ENCODE measurements at places on chromosomes 2 and 18.

DNA sequence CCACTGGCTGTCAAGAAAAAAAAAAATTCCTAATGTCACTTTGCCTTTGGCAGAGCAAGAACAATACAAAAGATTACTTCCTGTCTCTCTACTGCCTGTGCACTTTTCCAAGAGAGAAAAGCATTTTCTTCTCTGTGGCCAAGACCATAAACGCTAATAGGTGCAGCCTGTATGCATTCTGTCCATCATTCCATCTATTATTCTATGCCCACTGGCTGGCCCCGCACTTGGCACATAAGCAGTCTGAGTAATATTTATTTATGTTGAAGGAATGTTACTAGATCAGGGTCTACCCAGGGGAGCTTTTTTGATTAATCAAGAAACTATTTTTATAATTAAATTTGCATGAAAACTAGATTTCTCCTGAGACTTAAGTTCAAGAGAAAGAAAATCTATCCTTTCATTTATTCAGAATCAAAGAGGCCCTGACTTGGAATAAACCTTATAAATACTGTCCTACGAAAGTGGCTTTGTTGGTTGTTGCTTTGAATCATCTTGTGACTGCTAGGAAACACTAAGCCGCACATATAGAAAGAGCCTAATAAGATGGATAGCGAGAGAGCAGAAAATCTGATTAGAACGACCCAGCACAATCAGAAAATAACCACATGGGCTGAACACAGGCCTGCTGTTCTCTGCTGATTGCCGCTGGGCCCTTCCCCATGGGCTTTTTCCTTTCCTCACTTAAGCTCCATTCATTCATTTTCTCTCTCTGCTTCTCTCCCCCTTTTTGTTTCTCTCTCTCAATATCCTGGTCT, 59.4 kb downstream of the MMADHC start:
- no peak for DNase-seq

DNA sequence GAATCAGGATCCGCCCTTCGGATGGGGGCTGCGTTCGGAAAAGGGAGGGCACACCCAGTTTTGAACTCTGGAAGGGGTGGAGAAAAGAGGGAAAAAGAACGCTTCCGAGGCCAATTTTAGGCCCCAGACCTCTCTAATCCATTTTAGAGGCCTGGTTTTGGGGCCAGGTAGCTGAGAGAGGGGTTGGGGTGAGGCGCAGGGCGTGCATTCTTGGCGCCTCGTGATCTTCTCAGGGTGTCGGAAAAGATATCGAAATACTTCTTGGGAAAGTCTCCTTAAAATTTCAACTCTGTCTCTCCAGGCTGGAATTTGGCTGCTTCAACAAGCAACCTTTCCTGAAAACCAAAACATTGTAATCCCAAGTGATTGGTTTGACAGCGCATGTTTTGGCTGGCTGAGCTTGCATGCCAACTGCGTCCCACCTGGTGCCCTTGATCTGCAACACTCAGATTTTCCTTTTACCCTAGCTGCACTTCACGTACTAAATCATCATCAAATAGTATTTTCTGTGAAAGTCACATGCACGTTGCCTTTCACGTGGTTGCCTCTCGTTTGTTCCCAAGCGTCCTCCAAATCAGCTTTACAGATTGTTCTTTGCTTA, 864 bp upstream of the XPO1 start:
- DNase-seq = peak; percentile 31

GRCh38 chr18:13237641-13238040, 19.1 kb downstream of the LDLRAD4 start:
- DNase-seq = no peak

GRCh38 chr2:212892193-212892592, 259.2 kb downstream of the IKZF2 start:
- DNase-seq = no peak

DNA sequence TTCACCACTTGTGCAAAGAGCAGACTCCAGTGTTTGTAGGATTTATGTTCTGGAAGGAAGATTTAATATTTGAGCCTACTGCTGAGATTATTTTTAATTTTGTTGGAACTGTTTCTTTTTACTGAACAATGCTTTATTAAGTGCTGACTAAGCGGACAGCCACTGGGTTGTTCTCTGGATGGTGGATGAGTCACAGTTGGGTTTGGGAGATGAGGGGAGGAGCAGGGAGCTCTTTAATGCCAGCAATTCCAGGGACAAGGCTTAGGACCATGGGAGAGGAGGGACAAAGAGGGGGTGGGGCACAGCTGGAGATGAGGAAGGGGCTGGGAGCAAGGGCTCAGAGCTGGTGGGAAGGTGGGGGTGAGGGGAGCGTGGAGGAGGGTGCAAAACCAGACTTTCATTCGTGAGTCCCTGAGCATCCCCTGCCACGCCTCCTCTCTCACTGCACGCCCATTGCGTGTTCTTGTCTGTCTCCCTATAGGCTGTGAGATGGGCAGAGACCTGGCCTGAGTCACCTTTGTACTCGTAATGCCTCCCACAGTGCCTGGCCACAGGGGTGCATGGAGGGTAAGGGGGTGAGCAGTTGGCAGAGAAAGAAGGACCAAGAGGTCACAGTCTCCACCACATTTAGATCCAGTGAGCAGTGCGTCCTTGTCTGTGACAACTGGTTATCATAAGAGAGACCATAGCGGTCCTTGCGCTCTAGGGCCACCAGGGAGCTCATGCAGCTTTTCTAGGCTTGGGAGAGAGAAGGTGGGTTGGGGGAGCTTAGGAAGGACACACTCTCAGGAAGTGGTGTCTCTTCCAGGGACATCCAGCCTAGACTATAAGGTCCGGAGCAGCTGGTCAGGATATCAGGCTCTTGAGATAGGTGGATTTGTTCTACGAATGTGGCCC, 18.4 kb downstream of the SLC4A3 start:
- no peak for DNase-seq

All from pancreas (tissue), 10 donors.